ENCODE measurements at places on chromosomes 12 and 14.

DNA sequence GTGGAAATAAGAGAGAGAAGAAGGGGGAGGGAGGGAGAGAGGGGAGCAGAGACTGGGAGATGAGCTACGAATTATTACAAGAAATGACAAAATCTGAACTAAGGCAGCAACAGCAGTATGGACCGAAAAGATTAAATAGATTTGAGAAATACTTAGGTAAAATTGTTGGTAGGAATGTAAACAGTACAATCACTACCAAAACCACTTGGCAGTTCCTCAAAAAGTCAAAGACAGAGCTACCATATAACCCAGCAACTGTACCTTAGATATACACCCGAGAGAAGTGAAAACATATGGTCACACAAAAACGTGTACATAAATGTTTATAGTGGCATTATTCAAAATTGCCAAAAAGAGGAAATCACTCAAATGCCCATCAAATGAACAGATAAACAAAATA lies 14.1 kb downstream of the KRAS start:
- no peak for DNase-seq

GRCh38 chr12:6613776-6614512 lies 6.8 kb upstream of the CHD4 start:
- peak; percentile 92 for DNase-seq

- no peak for DNase-seq
Observed at GRCh38 chr12:32398181-32398580, 1.2 kb upstream of the FGD4 start.

DNA sequence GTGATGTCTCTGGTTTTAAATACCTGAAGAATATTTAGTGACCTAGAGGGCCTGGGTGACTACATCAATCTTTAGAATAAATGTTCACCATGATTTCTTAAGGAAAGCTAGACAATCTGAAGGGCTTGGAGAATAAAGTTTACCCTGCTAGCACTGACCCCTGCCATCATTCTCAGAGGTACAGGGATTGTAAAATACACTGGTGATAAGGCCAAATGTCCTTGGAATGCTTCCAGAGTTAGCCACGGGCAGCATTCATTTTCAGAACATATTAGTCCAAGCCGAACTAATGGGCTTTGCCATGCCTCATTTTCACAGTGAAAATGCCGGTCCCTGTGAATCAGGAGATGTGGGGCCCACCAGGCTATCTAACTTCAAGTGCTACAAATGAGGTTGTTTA lies 1381.7 kb upstream of the SEL1L start:
- DNase-seq, result no peak

- DNase-seq, result no peak
Observed at GRCh38 chr12:124326871-124327270, 32.0 kb downstream of the RFLNA start.

- no peak for DNase-seq
Observed at GRCh38 chr12:69287556-69287955, 48.2 kb downstream of the CPSF6 start.

DNA sequence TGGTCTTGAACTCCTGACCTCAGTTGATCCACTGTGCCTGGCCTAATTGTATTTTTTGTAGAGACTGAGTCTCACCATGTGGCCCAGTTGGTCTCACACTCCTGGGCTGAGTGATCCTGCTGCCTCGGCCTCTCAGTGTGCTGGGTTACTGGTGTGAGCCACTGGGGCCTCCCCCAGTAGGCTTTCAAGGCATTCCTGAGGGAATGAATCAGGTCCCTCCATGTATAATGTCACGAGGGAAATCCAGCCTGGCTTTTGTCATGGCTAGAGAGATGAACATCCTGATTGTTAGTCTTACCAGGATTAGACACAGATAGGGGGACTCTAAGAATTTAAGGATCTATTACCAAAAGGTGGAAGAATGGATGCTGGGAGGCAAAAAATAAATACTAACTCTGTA lies 51.9 kb downstream of the CPSF2 start:
- DNase-seq, result no peak

- DNase-seq, result no peak
Observed at GRCh38 chr14:100846309-100846859, 20.5 kb downstream of the MEG3 start.

- DNase-seq, result no peak
Observed at GRCh38 chr14:38794677-38795076, 308.4 kb downstream of the SEC23A start.

- no peak for DNase-seq
Observed at GRCh38 chr14:66813636-66814035, 305.7 kb downstream of the GPHN start.
